ENCODE measurements at places on chromosomes 7 and 10.

- DNase-seq = no peak
These were observed 3.0 kb upstream of the LIPK start for GRCh38 chr10:88702848-88703597.

DNA sequence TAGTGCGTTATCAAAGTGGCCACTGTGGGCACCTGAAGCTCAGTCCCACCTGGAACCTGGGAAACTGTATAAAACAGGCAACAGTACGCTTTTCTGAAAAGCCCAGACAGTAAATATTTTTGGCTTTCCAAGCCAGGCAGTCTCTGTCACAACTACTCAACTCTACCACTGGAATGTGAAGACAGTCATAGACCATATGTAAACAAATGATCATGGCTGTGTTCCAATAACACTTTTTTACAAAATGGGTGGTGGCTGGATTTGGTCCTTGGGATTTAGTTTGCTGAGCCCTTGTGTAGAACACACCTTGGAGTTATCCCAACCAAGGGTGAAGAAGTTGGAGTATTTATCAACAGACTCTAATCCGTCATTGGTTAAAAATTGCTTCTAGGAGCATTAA, 259.9 kb downstream of the SKIDA1 start:
- no peak for DNase-seq

DNA sequence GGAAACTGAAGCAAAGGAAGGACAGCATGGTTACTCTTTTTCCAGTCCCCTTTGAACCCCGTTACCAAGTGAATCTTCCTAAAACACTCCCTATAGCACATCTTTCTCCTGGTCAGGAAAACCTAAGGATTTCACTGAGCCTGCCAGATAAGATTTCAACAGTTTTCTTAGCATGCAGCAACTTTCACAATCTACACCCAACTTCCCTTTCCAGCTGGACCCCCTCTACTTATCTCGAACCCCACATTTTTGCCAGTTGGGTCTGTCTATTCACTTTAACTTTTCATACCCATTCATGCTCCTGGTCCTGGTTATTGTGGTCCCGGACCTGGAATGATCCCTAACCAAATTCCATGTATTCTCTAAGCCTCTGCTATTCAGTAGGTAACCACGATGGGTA, 14.9 kb upstream of the CPVL start:
- no peak for DNase-seq

DNA sequence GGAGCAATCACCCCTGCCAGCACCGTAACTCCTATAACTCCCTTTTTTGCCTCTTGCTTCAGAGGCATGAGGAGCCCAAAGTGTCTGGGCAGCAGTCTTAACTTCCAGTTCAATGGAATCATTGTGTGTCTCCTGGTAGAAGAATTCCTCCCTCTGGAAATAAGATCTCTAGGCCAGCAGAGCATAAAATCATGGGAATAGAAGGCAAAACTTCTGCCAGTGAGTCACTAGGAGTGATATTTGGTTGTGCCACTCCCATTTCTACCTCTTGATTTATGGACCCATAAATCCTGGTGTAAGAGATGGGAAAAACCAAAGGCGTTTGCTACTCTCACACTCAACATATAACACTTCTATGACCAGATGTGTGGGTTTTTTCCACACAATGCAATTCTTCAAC, 104.9 kb upstream of the FAM180A start:
- DNase-seq = no peak

DNA sequence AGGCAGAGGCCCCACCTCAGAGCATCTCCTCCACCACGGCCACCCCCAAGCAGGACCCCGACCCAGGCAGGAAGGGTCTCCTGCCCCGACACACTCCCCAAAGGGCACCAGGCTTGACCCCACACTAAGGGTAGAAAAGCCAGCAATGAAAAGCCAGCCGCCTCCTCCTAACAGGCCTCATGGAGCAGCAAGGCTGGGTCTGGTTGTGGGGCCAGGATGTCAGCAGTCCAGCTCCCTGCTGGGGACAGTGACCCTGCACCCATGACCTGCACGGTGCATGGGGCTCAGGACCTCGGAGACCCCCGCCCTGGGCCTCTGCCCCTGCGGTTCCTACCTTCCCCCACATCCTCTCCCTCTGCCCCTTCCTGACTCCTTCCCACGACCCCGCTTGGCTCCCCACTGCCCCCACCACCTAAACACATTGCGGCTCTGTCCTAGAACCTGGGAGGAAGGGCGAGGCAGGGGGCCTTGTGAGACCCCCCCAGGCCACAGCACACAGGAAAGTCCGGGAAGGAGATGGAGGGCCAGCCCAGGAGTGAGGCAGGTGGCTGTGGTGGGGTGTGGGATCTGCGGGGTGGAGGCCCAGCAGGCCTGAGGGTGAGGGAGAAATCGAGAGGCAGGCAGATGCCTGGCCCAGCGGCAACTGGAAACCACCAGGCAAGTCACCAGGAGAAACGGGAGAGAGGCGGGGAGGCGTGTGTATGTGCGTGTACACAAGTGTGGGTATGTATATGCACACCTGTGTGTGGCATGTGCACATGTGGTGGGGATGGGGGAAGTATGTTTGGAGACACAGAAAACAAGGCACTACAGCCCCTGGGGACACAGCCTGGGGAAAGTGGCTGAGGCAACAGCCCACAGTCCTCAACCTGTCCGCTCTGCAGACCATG, 229.9 kb downstream of the MAD1L1 start:
- DNase-seq = no peak

- no peak for DNase-seq
These were observed 86.6 kb downstream of the CFAP58 start for GRCh38 chr10:104440221-104440620.

All from NCI-H1105 treated with DMSO at 0.1 percent for 48 hours (cell line).